MV-4-11 (cell line): ENCODE measurements at places on chromosomes 12 and 14.
A peak's percentile ranks its signal among the peaks of the same experiment; 100 is the strongest.

GRCh38 chr12:124527861-124528561 is 39.4 kb downstream of the NCOR2 start:
- DNase-seq = no peak

DNA sequence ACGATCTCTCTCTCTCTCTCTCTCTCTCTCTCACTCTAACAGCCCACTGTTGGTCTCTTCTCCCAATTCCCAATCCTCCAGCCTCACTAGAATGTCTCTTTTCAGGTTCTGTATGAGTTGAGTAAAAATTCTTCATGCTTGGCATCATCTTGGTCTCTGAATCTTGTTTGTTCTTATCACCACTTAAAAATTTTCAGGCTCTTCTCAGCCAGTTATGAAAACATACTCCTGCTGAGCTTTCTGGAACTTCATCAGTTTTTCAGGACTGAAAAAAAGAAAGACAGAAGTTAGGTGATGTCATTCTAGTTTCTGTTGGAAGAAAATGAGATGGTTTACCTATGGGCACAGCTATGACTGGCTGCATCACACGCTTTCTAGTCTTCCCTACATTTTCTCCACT is 11.5 kb upstream of the IL22 start:
- DNase-seq = no peak

DNA sequence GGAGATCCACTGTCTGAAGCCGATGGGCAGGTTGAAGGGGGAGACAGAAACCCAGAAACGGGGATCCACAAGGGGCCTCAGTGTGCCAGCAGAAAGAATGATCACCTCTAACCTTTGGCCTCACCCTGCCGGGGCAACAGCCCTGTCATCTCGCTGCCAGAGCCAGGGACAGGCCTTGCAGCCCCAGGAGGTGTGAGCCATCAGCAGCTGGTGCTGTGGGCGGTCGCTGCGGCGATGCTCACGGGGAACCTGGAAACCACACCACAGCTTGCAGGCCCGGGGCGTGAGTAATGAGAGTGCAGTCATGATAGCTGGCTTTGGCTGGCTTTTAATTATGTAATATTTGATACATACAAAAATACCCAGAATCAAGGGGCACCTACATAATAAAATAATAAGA is 4.7 kb upstream of the TTC7B start:
- peak; percentile 18 for DNase-seq

DNA sequence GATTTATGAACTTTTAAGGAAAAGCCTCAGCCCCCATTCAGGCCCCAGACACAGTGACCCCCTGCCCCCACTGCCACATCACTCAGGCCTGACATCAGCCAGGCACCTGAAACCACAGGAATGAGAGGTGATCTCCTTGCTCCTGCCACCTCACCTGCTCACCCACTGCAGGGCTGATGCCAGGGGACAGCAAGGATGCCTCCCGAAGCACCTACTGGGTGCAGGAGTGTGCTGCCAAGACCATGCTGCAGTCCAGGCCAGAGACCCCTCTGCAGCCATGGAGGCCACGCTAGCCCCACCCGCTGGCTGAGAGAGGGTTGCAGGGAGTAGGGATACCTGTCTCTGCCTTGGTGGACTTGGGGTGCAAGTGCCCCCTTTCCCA is 18.6 kb upstream of the KRT7 start:
- no peak for DNase-seq

GRCh38 chr12:114457620-114458019 is 51.7 kb upstream of the TBX5 start:
- DNase-seq = no peak

- DNase-seq = no peak
Measured at GRCh38 chr12:78189656-78190055, 359.0 kb downstream of the NAV3 start.

- DNase-seq = no peak
Measured at GRCh38 chr12:11461433-11461832, 66.1 kb upstream of the PRB2 start.

DNA sequence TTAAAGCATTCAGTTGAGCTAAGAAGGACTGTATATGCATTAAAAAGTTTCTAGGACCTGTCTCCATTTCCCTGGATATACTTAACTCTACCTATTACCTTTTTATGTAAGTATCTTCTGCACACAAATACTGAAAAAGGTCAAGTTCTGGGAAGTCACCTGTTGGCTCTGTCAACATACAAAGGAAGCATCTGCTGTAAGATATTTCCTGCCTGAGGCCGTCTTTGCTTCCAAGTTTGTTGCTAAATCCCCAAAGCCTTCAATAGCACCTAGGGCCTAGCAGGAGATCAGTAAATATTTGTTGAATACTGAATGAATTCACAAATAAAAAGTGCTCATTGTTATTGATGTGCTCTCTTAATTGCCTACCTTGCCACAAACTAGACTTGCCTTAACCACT is 188.4 kb downstream of the DUSP6 start:
- no peak for DNase-seq

DNA sequence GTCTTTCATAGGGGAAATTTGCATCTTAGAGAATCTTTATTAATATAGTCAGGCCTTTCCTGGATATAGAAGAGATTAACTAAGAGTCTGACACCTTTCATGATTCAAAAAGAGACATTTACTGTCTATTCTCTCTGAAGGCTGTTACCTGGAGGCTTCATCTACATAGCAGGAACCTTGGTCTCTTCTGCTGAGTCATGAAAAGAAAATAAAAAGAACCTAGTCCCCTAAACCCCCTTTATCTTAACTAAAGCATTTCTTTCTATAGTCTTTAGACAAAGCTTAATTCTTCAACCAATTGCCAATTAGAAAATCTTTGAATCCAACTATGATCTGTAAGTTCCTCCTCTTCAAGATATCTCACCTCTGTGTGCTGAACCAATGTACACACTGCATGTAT is 33.1 kb downstream of the RPS29 start:
- no peak for DNase-seq

- no peak for DNase-seq
Measured at GRCh38 chr12:87511371-87511770, 517.8 kb downstream of the C12orf50 start.

GRCh38 chr14:32980178-32980901 is 41.7 kb downstream of the NPAS3 start:
- no peak for DNase-seq

GRCh38 chr12:54740882-54741281 is 92.7 kb upstream of the DCD start:
- DNase-seq = no peak

GRCh38 chr12:114888448-114888847 is 204.5 kb upstream of the TBX3 start:
- DNase-seq = no peak

DNA sequence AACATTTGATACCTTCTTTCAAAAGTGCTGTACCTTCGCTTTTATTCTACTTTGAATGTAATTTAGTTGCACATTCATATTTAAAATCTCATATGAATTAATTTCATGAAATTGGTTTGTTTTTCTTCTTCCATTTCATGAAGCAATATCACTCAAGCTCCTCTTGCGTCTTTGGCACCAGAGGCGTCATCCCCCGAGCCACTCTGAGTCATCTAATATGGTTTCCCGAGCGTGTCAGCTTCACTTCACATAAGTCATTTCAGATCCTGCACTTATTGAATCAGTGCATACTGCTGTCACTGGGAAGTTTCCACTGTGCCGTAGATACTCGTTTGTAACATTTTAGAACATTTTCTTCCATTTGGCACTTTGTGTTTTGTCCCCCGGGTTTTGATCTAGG is 105.6 kb downstream of the SLC25A47 start:
- peak; percentile 71 for DNase-seq

- no peak for DNase-seq
Measured at GRCh38 chr12:45273717-45274271, 57.9 kb downstream of the ANO6 start.
